Osteocyte (in vitro differentiated cells): ENCODE measurements at places on chromosomes 11 and 22. TPM values are rescaled to one million over a fixed set of nuclear protein-coding genes. Genes with fewer than 3 reads are reported as not detected.

Gene CADM1
- 19.6 and 24.2 TPM in 2 replicates for total RNA-seq

Gene TSGA10IP
- not detected in 2 replicates for total RNA-seq

Gene LYVE1
- 1.5 and 2.1 TPM in 2 replicates for total RNA-seq

Gene OR52I1
- not detected in 2 replicates for total RNA-seq
